ENCODE measurements at places on chromosomes 1 and 21.

GRCh38 chr1:205920159-205920558 lies 23.1 kb downstream of the SLC26A9 start:
- no peak for DNase-seq

GRCh38 chr1:157968946-157969345 lies 24.5 kb upstream of the KIRREL1 start:
- DNase-seq, result no peak

DNA sequence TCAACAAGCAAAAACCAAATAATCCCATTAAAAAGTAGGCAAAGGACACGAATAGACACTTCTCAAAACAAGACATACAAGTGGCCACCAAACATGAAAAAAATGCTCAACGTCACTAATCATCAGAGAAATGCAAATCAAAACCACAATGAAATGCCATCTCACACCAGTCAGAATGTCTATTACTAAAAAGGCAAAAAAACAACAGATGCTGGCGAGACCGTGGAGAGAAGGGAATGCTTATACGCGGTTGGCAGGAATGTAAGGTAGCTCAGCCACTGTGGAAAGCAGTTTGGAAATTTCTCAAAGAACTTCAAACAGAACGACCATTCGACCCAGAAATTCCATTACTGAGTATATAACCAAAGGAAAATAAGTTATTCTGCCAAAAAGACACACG lies 145.1 kb upstream of the EDN2 start:
- DNase-seq, result no peak

DNA sequence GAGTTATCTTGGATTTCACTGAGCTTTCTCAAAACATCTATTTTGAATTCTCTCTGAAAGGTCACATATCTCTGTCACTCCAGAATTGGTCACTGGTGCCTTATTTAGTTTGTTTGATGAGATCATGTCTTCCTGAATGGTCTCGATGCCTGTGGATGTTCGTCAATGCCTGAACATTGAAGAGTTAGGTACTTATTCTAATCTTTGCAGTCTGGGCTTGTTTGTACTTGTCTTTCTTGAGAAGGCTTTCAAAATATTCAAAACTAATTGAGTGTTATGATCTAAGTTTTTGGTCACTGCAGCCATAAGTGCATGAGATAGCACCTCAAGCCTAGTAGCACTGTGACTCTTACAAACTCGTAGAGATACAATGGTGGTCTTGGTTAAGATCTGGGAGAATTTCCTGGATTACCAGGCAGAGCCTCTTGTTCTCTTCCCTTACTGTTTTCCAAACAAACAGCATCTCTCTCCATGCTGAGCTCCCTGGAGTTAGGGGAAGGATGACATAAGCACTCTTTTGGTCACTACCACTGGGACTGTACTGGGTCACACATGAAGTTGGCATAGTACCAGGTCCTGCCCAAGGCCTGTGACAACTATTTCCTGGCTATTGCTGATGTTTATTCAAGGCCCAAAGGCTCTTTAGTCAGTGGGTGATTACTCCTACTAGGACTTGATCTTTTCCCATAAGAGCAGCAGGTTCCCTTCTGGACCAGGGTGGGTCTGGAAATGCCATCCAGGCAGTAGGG lies 25.6 kb downstream of the SLC22A15 start:
- DNase-seq, result no peak

DNA sequence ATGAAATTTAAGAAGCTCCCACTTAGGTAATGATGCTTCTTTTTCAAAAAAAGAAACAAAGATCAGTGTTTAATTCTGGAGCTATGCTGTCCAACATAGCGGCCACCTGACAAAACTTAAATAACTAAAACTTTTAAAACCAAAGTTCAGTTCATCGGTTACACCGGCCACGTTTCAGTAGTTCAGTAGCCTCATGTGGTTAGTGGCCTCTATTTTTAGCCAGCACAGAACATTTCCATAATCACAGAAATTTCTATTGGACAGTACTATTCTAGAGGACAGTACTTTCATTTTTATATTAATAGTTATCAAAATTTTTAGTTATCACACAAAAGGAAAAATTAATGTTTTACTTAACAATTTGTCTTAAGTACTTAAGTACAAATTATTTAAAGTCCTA lies 141.0 kb downstream of the USP25 start:
- no peak for DNase-seq

- DNase-seq, result no peak
Observed at GRCh38 chr1:117925981-117926380, 3.4 kb downstream of the GDAP2 start.

DNA sequence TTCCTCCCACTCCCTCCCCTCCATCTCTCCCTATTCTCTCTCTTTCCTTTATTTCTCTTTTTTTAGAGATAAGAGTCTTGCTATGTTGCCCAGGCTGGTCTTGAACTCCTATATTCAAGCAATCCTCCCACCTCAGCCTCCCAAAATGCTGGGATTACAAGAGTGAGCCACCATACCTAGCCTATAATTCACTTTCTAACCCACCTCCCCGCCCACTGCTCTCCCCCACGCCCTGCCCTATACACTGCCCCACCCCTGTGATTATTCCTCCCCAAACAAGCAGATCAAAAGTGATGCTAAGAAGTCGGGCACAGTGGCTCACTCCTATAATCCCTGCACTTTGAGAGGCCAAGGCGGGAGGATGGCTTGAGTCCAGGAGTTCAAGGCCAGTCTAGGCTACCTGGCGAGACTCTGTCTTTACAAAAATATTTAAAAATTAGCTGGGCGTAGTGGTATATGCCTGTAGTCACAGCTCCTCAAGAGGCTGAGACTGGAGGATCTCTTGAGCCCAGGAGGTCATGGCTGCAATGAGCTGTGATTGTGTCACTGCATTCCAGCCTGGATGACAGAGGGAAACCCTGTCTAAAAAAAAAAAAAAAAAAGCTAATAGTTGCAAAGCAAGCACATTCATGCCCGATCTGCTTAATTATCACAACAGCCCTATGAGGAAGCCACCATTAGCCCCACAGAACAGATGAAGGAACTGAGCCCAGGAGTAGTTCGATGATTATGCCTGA lies 12.8 kb upstream of the E2F2 start:
- no peak for DNase-seq

DNA sequence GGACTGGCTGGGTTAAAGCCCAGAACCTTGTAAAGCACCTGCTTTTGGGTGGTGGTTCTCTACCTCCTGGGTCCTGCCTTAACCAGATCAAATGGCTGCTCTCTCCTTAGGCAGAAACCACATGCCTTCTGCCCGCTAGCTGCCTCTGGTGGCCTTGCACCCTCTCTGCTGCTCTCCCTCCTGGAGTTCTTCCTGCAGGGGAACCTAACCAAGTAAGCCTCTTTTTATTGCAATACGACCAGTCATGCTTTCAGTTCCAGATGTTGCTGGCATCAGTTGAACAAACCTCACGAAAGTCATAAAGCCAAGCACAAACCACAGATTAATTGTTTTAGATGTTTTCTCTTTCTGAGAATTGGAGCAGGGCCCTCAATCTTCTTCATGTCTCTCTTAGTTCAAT lies 118.9 kb downstream of the GDAP2 start:
- no peak for DNase-seq

DNA sequence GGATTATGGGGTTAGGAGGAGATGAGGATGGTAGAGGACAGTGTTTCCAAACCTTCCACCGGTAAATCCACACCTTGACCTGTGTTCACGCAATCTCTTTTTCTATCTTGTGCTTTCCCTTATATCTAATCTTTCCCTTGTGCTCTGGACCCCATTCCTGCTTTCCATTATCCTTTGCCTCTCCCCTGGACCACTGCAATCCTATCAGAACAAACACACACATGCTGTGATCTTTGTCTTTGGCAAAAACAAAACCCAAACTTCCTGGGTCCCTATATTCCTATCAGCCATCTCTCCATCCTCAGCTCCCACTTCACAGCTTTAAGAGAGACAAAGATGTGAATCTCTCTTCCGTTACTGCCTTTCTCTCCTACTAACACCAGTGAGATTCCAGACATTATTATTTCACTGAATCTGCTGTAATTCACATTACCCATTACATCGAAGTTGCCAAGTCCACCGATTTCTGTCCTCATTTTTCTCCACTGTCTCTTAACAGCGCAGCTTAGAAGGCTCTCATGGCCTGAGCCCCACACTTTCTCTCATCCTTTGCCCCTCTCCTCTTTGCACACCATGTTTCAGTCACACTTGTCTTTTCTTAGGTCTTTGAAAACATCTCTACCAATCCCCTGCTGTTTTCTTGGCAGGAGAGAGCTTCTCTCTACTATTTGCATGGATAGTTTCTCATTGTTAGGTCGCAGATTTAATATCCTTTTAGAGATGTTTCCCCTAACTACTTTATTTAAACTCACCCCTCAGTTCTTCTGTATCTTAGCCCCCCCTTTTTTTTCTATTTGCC lies 230.0 kb upstream of the B3GALT2 start:
- no peak for DNase-seq

All from left forelimb (tissue), 1 donor.